COR-L47 (cell line): ENCODE measurements at places on chromosomes 11 and 22.

DNA sequence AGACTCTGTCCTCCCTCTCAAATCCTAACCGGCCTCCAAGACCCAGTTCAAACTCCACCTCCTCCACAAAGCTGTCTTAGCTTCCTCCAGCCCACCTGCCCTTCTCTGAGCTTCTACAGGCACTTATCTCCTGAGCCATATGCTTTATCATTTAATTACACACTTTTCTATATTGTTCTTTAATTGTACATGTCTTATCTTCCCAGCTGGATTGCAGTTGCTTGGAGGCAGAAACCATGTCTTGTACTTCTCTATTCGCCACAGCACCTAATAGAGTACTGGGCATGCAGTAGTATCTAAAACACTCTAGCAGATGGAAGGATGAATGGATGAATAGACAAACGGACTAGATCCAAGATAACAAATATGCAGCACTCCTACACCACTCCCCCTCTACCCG, 11.3 kb downstream of the TRIM29 start:
- no peak for DNase-seq

GRCh38 chr11:64004590-64004984, 18.3 kb downstream of the OTUB1 start:
- no peak for DNase-seq

GRCh38 chr11:115222218-115222862, 281.9 kb downstream of the CADM1 start:
- DNase-seq: peak; percentile 82

- no peak for DNase-seq
Measured at GRCh38 chr11:35289821-35290220, 129.5 kb downstream of the SLC1A2 start.

GRCh38 chr11:70454197-70454767, 56.0 kb downstream of the CTTN start:
- no peak for DNase-seq

- no peak for DNase-seq
Measured at GRCh38 chr11:7381937-7382336, 103.4 kb upstream of the OLFML1 start.

GRCh38 chr22:46905415-46905814, 143.0 kb downstream of the TBC1D22A start:
- DNase-seq: no peak

DNA sequence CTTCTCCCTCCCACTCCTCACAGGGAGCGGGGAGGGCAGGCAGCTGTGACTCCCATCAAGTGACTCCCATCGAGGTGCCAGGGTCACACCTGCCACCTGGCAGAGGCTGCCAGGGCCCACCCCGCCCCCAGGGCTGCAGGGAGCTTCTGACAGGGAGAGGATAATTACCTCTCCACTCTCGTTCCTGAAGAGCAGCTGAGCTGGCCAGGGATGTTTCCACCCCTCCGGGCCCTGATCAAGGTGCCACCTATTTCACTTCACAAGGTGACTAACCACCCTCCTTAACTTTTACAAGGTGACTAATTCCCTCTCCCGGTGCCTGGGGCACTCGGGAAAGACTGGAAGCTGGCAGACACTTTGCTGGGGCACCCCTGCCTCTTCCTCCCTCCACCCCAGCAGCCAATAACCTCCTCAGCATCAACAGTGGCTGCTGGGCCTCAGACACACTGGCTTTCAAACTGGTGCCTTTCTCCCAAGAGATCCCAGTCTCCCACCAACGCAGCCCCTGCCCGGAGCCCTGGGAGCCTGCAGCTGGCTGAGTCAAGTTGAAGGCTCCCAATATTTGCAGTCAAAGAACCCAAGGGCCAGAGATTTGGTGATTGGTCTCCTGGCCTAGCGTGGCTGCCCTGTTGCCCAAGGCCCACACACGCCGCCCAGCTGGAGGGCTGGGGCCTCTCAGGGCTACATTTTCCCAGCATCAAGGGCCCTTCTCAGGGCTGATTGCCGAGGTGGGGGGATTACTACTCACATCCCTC, 22.0 kb upstream of the MYRF start:
- DNase-seq: peak; percentile 97

DNA sequence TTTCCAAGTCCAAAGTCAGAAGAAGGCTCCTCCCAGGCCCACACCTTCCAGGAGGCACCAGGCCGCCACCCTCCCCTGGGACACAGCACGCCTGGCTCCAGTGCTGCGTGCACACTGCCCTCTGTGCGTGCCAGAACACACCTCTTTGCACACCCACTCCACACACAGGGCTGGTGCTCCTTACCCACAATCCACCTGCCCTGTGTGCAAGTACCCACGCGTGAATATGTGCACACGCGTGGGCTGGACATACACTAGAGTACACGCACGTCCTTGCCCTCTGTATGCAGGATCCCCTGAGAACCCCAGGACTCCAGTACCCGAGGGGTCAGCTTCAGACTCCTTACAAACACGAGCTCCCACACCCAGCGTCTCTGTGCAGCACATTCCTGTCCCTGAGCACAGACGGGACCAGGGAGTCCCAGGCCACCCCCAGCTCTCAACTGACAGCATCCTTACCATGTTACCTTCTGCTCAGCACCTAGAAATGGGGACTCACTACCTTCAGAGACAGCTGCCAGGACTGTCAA, 2.8 kb downstream of the DUSP8 start:
- DNase-seq: no peak

GRCh38 chr11:131724436-131724975, 354.1 kb downstream of the NTM start:
- peak; percentile 41 for DNase-seq

- DNase-seq: no peak
Measured at GRCh38 chr11:60840470-60841430, 1.2 kb upstream of the CCDC86 start.

- no peak for DNase-seq
Measured at GRCh38 chr11:71442880-71443279, 5.3 kb downstream of the DHCR7 start.

GRCh38 chr22:31537019-31537535, 40.7 kb downstream of the SFI1 start:
- no peak for DNase-seq

- no peak for DNase-seq
Measured at GRCh38 chr11:29682856-29683255, 334.0 kb downstream of the KCNA4 start.

GRCh38 chr11:97000481-97000880, 610.7 kb downstream of the JRKL start:
- DNase-seq: no peak

- DNase-seq: no peak
Measured at GRCh38 chr11:126421271-126421671, 65.8 kb downstream of the ST3GAL4 start.

DNA sequence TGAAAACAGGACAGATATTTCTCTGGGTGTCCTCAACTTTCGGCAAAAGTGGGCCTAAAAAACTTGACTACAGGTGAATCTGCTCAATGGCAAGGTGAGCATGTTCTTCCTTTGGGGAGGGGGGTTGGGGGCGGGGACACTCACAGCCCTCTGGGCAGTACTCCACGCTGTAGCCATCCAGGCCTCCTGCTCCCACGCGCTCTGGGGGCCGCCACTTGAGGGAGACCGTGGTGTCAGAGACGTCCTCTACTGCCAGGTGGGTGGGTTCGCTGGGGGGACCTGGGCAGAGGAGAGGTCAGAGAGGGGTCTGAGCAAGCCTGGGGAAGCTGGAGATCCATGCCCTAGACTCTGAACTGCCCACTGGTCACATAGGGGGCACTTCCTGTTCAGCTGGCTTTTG, 16.8 kb downstream of the MYBPC3 start:
- no peak for DNase-seq

GRCh38 chr11:14446701-14447169, 52.9 kb downstream of the COPB1 start:
- no peak for DNase-seq

GRCh38 chr11:32080361-32080980, 10.4 kb upstream of the RCN1 start:
- no peak for DNase-seq

DNA sequence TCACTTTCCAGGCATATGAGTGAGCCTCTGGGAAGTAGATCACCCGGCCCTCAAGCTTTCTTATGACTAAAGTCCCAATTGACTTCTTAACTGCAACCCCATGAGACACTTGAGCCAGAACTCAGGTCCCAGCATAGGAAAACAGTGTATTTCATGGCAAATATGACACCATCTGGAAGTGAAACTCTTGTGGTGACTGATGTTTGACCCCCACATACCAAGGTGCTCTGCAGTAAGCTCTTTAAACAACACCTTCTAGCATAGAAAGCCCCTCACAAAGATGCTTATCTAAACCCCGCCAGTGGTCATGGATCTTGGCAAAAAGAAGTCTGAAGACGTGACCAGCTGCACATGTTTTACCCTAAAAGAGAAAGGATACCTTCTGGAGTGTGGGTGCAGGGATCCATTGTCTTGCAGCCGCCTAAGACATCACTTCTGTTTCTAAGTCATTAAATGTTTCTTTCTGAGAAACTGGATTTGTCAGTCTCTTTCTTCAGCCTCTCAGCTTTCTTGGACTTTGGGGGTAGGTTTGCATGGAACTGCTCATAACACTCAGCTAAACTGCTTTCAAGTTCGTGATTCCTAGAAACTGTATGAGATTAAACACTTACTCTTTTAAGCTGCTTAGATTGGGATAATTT, 7.4 kb upstream of the PELI3 start:
- no peak for DNase-seq

- DNase-seq: no peak
Measured at GRCh38 chr11:118353084-118353710, 6.2 kb upstream of the UBE4A start.

GRCh38 chr11:12120031-12121008, 9.9 kb downstream of the MICAL2 start:
- no peak for DNase-seq

DNA sequence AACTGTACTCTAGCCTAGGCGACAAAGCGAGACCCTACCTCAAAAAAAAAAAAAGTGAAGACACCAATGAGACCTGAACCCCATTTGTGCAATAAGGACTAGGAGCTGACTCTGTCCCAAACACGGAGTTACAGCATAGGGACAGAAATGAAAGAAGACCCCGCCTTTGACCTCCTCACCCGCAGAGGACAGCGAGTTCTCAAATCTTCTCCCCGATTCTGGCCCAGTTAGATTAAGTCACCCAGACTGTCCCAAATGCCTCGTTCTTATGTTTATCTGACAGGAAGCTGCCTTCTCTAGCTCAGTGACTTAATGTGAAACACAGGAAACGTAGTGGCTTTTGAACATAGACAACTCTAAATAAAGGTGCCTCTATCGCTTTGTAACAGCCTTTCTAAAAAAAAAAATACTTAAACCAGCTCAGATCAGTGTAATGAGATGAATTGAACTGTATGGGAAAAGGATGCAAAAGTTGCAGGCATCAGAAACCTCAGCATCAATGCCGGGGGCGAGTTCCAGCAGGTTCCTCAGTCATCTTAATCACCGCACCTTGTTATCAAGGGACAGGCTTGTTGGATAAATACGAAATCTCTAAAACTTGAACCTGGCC, 10.6 kb downstream of the MYH9 start:
- DNase-seq: no peak

DNA sequence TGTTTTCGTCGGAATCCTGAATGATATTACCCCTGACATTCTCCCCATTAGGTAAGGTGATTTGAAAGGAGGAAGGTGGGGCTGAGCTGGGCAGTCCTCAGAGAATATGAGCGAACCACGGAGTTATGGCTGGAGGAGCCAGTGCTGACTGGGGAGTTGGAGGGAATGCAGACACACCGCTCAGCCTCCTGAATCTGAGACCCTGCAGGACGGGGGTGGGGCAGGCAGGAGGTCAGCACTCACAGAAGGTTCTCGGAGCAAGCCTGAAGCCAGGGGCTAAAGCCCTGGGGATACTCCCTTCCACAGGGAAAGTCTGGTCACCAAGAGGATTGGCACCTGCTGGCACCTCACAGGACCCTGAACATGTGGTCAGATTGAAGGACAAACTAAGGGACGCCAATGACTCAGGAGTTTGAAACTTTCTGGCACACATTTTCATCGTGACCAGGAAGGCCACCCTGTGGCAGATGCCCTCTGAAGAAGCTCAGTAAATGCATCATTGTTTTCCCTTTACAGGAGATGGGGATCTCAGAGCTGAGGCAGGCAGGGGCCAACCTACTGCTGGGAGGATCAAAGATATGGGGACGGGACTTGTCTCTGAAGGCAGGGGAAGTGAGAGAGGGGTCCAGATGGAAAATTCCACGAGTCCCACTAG, 26.9 kb upstream of the FCHSD2 start:
- no peak for DNase-seq

DNA sequence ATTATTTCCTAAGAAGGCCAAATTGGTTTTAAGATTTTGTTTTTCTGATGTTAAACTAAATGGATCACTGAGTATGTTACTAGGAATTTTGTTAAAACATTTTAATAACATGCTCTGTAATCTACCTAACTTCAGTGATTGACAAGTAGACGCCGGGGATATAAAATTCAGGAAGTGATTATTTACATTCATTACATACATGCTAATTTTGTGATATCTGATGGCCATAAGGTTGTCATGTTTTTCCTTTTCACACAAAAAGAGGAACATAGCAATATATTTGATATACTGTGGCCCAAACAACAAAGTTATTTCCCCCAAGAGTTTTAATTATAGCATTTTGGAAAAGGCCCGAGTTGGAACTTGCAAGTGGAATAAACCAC, 12.1 kb downstream of the SCUBE1 start:
- no peak for DNase-seq

GRCh38 chr22:16968218-16968595, 39.8 kb downstream of the GAB4 start:
- no peak for DNase-seq

DNA sequence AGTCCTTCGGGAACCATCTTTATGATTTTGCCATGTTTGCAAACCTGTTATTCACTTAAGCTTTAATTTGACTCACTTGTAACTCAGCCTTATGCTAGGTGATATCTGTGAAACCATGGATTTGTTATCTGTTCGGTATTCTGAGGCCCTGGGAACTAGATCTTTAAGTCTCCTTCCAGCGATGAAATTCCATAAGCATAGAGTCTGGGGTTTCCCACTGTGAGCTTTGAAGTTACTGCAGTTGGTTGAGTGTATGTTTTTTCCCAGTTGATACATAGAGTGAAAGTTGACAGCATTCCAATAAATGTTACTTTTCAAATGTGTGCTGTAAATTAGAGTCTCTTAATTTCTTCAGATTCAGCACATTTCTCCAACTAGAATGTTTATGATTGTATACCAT, 66.9 kb downstream of the TNRC6B start:
- no peak for DNase-seq

GRCh38 chr11:22832315-22833015, 2.9 kb upstream of the SVIP start:
- no peak for DNase-seq

DNA sequence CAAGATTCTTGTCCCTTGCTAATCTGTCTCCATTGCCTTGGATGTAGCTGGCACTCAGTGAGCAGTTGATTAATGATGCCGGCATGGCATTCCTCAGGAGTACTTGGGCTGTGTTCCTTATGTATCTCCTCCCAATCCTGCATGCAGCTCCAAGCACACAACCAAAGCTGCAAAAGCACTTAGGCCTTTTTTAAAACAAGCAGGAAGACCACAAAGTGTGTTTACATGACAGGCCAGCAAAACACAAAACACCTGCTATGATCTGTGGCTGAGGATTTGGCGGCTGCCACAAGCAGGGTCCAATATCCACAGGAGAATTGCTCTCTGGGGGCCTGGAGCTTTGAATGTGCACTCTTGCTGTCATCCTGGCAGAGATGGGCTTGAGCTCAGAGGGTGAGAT, 8.9 kb downstream of the ABTB2 start:
- no peak for DNase-seq

- DNase-seq: no peak
Measured at GRCh38 chr11:1113405-1114201, 38.9 kb downstream of the MUC2 start.

- DNase-seq: no peak
Measured at GRCh38 chr11:65718964-65719492, 1.6 kb downstream of the RNASEH2C start.
